NCI-H1436 (cell line): ENCODE measurements at places on chromosomes 5 and 9.

GRCh38 chr9:113301548-113301947 lies 1.6 kb downstream of the RNF183 start:
- DNase-seq = no peak

DNA sequence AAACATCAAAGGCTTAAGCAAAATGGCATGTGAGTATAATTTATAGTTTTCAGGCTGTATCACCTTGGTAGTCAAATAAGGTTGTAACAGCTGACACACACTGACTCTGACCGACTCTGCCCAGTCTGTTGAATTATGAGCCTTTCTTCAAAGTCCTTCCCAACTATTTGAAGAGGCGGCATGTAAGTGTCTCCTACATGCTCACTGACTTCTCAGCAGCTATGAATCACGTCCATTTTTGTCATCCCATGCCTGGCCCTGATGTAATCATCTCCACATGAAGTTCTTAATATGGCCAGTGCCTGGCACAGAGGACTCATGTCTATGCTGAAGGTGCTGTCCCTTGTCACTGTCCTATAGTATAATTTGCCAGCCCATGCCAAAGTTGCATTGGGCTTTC lies 5.1 kb upstream of the PTBP3 start:
- DNase-seq = no peak

DNA sequence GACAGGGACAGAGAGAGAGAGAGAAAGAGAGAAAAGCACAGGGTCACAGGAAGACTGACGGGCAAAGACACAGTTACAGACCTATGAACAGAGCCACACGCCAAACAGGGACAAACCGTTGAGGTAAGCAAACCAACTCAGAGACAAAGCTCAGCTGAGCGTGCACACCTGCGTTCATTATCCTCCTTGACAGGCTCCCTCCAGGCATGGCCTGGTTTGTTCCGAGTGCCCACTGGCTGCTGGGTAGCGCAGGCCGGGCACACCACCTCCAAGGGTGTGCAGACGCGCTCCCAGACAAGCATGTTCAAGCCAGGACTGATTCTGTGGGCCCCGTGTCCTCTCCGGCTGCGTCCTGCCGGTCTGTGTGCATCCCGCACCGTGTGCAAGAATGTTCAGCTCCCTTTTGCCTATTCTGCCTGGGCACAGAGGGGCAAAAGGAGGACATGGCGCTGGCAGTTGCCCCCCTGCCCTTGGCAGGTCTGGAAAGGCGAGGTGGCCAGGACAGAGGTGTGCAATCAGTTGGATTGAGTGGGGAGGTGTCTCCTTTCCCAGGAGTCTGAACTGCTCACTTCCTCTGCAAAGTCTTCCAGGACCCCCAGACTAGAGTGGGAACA lies 467 bp upstream of the SMIM32 start:
- peak; percentile 11 for DNase-seq

GRCh38 chr9:34089311-34089710 lies 37.2 kb downstream of the DCAF12 start:
- no peak for DNase-seq

DNA sequence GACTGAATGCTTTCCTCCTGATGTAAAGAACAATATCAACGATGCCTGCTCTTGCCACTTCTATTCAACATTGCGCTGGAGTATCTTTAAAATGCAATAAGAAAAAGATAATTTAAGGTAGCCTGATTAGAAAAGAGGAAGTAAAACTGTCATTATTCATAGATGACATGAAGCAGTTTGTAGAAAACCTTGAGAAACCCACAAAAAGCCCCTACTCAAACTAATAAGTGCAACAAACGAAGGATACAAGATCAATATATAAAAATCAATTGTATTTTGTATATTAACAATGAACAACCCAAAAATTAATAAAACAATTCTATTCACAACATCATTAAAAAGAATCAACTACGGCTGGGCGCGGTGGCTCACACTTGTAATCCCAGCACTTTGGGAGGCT lies 76.4 kb upstream of the CKMT2 start:
- no peak for DNase-seq

DNA sequence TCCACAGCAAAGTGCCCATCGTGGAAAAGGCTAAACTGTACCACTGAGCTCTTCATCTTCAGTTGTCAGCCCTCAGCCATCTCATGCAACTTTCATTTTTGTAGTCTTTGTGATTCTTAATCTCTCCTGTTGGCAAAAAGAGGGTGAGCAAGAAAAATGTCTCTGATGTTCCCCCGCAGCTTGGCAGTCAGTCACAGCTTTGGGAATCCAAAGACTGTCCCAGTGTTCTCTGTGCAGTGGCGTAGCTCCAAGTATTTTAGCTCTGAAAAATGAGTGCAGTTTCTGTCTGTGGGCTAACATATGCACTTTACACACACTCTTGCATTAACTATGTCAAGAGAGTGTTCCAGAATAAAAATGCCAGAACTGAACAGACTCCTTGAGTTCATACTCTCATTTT lies 372.2 kb downstream of the TMEM232 start:
- no peak for DNase-seq

DNA sequence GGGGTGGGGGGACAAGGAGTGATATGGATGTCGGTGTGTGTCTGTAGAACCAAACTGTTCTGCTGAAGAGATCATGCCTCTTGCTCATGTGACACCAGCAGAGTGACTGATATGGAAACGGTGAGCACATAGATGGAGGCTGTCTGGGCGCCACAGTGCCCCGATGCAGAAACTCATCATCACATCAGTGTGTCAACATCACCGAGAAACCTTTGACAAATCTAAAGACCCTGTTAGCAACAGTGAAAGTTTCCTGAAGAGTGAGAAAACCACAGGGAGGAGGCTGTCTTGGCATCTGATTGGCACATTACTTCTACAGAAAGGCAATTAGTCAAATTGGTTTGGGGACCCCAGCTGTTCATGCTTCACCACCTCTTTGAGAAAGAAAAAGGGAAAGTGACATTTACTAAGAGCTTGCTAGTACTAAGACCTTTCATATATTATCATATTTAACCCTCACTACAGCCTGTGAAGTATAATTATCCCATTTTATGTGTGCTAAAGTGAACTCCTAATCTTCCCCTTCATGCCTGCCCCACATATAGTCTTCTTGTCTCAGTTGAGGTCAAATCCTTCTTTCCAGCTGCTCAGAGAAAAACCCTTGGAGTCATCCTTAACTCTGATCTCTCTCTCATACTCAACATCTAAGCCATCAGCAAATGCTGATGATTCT lies 25.6 kb downstream of the CSF2 start:
- no peak for DNase-seq

- no peak for DNase-seq
Measured at GRCh38 chr5:93371893-93372292, 209.1 kb downstream of the NR2F1-AS1 start.

GRCh38 chr9:23739753-23740152 lies 86.3 kb downstream of the ELAVL2 start:
- DNase-seq = no peak

DNA sequence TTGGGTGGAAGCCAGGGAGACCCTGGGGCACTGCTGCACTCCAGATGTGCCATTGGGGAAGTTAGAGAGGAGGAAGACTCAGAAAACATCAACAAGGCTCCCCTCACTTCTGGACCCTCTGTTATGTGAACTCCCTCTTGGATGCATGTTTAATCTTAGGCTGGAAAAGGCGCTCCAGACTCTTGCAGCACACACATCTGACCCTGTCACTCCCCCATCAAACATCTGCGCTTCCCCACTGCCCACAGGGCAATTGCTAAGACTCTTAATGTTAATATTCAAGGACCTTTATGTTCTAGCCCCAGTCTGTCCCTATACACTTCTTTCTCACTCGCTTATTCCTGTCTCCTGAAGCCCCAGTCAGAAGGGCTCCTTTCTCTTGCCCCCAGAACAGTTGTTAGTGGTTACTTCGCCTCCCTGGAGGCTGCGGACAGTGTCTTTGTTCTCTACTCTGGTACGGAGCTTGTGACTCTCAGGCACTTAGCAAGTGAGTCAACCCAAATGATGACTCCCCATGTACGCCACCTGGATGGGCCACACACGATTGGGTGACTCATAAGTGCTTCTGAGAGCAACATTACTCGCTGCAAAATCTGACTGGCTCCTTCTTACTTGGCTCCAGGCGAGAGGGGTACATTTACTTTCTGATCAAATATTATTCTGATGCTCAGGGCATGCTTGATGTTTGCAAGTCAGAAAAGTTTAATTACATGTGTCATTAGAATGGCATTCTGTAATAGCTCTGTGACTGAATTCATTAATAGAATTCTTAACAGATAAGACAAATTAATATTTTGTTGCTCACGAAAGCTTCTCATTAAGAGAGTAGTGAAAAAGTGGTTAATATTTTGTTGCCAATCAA lies 193.6 kb downstream of the HSPA4 start:
- DNase-seq = peak; percentile 82

GRCh38 chr9:133521122-133522072 lies 3.4 kb downstream of the MYMK start:
- no peak for DNase-seq

DNA sequence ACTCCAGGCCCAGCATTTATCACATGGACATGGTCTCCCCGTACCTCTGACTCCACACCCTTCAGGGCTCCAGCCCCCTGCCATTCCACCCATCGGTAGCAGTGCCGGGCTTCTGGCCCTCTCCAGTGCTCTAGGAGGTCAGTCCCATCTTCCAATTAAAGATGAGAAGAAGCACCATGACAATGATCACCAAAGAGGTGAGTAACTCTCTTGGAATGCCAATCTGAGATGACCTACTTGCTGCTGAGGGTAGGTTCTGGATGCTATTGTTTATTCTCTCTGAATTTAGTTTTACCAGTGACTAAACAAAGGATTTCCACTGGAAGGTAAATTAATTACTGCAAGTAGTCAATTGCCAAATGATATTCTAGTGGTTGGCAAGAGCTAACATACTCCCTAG lies 80.8 kb downstream of the TLE4 start:
- DNase-seq = no peak

DNA sequence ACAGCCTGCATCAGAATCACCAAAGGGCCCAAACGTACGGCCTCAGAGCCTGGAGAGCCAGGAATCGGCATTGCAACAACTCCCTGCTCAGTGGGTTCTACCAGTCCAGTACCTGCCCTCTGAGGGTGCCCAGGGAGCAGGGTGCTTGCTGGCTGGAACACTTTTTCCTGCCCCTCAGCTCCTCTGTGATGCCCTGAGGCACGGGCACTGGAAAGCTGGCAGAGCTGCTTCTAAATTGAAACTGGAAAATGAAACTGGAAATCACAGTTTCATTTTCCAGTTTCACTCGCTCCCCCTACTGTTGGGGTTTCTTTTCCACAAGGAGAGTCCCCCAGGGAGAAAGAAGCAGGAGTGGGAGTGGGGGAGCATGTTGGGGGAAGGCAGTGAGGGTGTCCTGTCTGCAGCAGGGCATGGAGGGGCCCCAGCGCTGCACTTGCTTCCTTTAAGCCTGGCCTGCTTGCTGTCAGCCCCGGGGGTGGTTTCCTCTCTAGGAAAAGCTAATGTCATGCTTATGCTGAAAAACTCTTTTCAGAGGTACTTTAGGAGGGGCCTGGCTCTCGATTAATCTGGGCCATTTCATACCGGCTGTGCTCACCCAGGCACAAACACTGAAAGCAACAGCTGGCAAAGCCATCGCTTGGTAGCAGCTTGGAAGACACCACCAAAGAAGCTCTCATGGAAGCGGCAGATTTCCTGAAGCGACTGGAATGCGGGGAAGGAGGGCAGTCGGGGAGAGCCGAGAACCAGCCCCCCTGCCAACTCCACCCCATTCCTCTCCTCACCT lies 26.2 kb downstream of the IRF1 start:
- no peak for DNase-seq

GRCh38 chr5:89929173-89929572 lies 480.4 kb downstream of the CETN3 start:
- no peak for DNase-seq

DNA sequence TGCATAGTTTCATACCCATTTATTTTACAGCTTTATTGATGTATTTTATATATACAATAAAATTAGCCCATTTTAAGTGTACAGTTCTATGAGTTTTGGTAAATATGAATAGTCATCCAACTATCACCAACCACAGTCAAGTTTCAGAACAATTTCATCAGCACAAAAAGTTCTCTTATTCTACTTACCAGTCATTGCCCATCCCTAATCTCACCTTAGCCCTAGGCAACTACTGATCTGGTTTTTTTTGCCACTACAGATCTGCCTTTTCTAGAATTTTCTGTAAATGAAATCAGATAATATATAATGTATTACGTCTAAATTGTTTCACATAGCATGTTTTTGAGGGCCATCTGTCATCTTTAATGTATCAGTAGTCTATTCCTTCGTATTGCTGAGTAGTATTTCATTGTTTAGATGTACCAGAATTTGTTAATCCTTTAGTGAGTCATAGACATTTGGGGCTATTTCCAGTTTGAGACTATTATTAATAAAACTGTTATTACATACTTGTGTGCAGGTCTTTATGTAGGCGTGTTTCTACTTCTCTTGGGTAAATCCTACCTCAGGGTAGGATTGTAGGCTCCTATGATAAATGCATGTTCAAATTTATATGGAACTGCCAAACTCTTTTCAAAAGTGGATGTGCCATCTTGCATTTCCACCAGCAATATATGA lies 198.5 kb upstream of the ADAMTSL1 start:
- no peak for DNase-seq

DNA sequence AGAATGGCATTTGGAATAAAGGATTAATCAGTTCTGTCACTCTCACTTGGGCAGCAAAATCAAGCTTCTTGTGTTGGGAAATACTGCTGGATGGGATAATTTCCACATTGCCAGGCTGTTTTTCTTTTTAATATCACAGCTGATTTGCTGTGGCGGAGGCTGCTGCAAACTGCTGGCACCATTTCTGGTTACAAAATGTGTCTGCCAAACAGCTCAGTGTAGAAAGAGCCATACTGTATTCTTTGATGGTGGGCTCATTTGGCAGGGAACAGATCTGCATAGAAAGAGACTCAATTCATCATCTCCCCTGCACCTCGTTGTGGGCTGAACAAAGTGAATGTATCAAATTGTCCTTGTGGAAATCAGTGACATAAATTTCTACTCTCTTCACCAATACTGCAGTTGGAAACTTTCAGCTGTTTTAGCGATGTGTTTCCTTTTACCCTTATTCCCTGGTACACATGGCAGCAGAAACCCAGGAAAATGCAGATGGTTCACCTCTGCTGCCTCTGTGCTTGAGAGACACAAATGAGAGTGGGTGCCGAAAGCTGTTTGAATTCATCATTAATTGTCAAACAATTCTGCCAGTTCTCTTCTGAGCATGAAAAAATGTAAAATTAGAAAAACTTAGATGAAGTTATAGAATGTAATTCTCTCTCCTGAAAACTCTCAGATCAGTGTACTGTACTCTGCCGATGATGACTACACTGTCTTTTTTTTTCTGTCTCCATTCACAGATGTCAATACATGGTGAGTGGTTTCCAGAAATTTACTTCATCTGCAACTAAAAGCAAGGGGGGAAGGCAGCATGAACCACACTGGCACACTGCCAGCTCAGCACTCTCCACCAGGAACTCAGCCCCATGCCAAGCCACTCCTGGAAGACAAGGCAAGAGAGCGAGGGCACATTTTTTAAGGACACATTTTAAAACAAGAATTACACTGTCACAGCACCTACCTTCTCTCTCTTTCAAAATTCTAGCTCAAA lies 75.0 kb downstream of the HMHB1 start:
- peak; percentile 37 for DNase-seq
